ENCODE measurements at places on chromosomes 5 and 9.

GRCh38 chr9:120592210-120592609 is 12.2 kb upstream of the CDK5RAP2 start:
- no peak for DNase-seq

DNA sequence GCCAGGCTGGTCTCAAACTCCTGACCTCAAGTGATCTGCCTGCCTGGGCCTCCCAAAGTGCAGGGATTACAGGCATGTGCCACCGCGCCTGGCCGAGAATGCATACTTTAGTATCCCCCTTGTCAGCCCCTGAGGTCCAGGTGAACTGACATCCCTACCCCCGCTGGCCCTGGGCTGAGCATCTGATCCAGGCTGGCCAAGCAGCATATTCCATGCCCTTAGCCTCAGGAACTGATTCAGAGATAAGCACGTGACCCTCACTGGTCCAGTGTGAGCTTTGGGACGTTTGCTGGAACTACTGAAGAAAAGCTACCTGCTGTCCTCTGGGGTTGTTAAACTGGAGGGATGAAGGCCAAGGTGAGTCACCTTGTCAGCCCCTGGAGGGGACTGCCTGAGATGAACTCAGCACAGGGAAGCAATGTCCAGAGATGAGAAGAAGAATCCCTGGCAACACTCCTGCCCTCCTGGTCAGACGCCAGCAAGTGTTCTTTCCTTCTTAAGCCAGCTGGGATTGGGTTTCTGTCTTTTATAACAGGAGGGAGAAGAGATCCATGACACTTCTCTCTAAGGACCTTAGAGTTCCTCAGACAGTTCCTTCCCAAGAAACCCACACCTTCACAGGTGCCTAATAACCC is 59.1 kb upstream of the FBXW11 start:
- DNase-seq, result no peak

GRCh38 chr9:69386651-69387050 is 61.6 kb downstream of the ENTREP1 start:
- no peak for DNase-seq

GRCh38 chr5:135251093-135251492 is 147.9 kb downstream of the MACROH2A1 start:
- DNase-seq, result no peak

GRCh38 chr5:68214482-68215207 is 911 bp upstream of the PIK3R1 start:
- no peak for DNase-seq

GRCh38 chr9:6938873-6939272 is 181.1 kb downstream of the KDM4C start:
- DNase-seq, result no peak

- peak; percentile 24 for DNase-seq
Measured at GRCh38 chr9:77731008-77731698, 83.0 kb upstream of the GNA14 start.

- no peak for DNase-seq
Measured at GRCh38 chr9:9791611-9792010, 821.2 kb downstream of the PTPRD start.

DNA sequence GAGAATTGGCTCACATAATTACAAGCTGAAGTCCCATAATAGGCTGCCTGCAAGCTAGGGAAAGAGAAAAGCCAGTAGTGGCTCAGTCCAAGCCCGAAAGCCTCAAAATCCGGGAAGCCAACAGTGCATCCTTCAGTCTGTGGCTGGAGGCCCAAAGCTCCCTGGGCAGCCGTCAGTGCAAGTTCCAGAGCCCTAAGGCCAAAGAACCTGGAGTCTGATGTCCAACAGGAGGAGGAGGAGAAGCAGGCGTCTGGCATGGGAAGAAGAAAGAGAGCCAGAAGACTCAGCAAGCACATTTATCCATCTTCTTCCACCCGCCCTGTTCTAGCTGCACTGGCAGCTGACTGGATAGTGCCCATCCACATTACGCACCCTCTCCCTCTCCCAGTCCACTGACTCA is 213.4 kb downstream of the GAS1 start:
- DNase-seq, result no peak

- no peak for DNase-seq
Measured at GRCh38 chr9:136757328-136757727, 715 bp downstream of the LCN8 start.

DNA sequence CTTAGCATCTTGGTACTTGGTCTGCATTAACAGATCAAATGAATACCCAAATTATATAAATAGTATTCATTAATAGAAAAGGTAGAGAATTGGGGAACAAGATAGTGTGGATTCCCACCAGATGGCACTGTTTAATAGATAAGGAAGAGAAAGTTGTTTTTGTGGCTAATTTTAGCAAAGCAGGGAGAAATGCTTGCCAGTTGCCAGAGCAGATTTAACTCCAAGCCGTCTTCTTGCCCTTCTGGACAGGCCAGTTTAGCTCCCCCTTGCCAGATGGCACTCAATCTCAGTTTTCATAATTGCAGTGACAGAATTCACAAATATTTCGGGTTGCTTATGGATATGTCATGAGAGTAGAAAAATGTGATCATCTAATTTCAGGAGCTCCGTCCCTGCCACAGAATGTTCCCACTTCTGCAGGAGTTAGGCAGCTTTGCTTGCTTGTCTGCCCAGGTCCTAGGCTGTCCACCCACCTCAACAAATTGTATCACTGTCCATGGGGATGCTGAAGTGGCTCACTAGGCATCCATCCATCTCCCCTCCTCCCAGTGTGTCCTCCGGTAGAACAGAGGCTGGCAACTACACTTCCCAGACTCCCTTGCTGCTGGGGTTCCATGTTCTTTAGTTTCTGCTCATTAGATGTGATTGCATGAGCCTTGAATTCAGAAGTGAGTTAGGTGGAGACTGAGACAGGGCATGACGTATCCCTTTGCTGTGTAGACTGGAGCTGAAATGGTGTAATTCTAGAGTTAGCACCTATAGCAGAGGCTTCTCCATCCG is 11.8 kb upstream of the HEXB start:
- no peak for DNase-seq

- no peak for DNase-seq
Measured at GRCh38 chr5:43376496-43377140, 35.6 kb downstream of the CCL28 start.

DNA sequence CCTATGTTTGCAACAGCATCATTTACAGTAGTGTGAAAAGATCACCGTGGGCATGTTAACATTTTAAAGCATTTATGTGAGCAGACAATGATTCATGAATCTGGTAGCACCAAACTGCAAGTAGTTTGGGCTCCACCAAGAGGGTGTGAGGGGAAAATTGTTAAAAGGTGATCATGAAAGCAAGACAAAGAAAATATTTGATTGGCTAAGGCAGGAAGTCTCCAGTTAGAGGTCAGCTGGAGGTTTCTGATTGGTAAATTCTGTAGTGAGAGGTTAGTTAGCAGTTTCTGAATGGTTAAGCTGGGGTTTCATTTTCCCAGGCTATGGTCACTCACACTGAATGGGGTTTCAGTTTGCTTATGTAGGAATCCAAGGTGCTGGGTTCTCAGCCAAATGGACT is 13.5 kb upstream of the DRD1 start:
- DNase-seq, result no peak

GRCh38 chr5:168770036-168770498 is 190.9 kb upstream of the PANK3 start:
- DNase-seq, result no peak

DNA sequence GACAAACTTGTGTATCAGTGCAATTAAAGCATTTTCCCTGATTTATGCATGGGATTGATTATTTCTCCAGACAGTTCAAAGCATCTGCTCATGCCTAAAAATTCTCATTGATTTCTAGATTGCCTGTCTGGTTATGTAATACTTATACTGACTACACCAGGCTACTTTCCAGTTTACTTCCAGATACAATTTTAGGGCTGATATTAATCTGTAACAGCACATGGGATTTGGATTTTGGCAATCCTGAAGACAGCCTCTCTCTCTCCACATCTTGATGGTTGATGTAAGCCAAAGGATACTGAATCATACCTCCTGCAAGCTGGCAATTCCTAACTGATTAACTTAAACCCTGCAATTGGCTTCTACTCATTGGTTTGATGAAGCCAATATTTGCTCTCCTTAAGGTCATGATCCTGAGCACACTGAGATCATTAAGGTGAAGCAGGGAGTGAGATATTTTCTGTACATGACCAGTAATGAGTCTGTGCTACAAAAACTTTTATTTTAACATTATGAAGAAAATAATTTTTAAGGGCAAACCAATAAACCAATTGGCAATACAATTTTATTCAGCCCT is 25.7 kb upstream of the FBXL7 start:
- DNase-seq, result no peak

DNA sequence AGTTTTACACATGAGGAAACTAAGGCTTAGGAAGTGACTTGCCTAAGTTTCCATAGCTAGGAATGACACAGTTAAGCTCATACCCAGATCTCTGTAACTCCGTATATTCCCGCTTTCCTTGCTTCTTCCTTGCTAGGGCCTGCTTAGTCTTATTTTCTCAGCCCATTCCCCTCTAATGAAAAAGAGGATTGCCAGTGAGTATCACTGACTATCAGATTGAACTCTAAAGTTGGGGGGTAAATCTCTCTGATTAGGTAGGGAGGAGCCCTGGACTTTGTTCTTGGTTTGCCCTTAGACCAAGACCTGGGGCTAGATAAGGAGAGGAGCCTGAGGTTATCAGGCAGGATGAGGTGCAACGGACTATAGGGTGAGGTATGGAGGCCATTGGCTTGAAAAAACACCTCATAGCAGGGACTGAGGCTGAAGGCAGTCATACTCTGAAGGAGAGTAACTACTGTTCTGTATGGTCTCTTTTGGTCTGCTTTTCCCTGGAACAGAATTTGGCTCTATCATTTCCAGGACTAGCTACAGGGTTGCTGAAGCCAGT is 2.5 kb downstream of the TRIM32 start:
- DNase-seq, result no peak

- no peak for DNase-seq
Measured at GRCh38 chr9:124372038-124372437, 43.2 kb downstream of the PSMB7 start.

DNA sequence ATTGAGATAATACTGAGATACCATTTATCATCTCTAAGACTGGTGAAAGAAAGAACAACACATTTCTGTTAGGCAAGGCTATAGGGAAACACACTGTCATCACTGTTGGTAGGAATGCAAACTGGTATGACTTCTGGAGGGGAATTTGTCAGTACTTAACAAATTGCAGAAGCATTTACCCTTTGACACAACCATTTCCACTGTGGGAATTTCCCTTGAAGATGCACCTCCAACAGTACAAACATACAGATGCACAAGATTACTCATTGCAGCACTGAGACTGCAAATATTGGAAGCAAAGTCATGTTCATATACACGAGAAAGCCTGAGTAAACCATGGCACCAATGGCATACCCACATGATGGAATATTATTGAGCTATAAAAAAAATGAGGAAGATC is 17.6 kb downstream of the GM2A start:
- DNase-seq, result no peak

DNA sequence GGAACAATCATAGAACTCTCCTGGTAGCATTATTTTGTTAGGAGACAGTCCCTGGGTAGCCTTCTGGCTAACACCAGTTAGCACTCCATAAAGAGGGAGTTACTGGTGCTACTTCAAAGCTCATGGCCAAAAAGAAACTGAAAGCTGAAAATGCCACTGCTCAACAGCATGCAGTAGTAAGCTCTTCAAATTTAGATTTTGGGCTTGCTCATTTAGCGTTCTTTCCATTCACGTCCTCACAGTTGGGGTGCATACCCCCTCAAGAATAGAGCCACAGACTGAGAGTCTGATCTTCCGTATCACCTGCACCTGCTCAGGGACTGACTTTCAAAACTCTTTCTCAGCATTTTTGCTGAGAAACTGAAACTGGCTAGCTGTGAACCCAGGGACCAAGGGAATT is 24.7 kb downstream of the NTRK2 start:
- no peak for DNase-seq

DNA sequence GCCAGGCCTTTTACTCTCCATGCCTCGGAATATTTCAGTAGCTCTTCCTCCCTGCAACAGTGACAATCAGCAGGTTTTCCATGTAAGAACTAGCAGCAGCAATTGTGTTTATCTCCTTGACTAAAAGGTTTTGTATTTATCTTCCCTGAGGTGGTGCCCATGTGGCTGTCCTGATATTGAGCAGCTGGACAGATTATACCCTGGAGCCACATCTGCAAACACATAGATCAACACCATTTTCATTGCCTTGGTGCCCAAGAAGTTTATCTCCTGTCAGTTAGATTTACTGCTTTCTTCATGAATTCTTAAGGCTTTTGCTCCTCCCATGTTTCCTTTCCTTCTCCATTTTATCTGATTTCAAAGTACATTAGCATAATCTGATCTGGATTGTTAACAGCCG is 378.4 kb downstream of the SPATA31D1 start:
- DNase-seq, result no peak

- no peak for DNase-seq
Measured at GRCh38 chr5:172721455-172722326, 49.3 kb downstream of the DUSP1 start.

- DNase-seq, result no peak
Measured at GRCh38 chr5:52799358-52799982, 11.8 kb downstream of the ITGA1 start.

DNA sequence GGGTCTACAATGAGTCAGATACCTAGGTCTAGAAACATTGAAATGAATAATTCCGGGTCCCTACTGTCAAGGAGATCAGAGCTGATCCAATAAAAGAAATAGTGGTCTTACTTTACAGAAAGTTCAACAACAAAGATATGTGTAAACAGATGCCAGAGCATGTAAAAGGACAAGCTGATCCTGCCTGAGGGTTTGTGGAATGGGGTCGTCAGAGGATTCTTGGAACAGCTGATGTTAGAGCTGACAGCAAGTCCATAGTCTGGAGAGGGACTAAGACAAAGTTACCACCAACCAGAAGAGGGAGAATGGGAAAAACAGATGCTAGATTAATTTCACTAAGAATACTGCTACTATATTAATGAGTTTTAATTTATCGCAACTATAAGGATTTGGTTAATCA is 71.5 kb downstream of the FREM1 start:
- no peak for DNase-seq

GRCh38 chr9:2419347-2419746 is 202.2 kb upstream of the VLDLR start:
- no peak for DNase-seq

DNA sequence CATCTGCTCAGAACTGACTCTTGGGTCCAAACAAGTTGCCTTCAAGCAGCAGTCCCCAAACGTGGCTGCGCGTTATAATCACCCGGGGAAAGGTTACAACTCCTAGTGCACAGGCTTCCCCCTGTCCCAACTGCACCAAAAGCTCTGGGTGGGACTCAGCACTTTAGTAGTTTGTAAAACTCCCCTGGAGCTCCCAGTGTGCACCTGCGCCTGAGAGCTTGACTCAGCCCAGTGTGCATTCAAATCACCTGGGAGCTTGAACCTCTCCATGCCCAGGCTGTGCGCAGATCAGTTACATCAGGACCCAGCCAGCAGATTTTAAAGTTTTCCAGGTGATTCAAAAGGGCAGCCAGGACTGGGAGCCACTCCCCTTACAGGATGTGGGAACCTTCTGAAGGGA is 151.4 kb downstream of the COL23A1 start:
- DNase-seq, result no peak

GRCh38 chr9:34492051-34492450 is 30.7 kb downstream of the ENHO start:
- DNase-seq, result no peak

Data from NCI-H2171 (cell line).